ENCODE measurements at places on chromosomes 16 and 17. TPM values are rescaled to one million over a fixed set of nuclear protein-coding genes. Genes with fewer than 3 reads are reported as not detected.
A peak's percentile ranks its signal among the peaks of the same experiment; 100 is the strongest.

DNA sequence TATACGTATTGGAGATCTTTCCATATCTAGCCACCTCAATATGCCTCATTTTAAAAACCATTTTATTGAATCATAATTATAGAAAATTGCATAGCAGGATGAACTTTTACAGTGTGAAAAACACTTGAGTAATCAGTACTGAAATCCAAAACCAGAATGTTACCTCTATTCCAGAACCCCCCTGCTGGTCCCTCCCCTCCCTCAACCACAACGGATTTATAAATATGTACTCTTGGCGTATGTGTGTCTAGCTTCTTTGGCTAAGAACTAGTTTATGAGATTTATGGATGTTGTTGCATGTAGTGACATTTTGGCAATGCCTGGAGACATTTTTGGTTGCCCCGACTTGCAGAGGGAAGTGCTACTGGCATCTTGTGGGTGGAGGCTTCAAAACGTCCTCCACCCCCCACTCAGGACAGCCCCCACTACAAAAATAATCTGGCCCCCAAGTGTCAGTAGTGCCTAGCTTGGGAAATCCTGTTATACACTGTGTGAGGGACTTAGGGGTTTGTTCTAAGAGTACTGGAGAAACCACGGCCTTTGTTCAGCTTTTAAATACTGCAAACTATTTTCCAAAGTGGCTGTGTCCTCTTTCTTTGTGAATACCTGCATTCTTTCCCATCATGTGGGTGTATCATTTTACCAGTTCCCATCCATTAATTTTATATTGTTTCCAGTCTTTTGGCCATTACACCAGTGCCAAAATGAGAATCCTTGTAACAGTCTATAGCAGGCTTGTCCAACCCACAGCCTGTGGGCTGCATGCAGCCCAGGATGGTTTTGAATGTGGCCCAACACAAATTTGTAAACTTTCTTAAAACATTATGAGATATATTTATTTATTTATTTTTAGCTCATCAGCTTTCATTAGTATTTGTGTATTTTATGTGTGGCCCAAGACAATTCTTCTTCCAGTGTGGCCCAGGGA is 23.7 kb downstream of the ITPRIPL2 start:
- no peaks in the 10 kb centered on the region for H3K4me1 ChIP-seq
- no peaks in the 10 kb centered on the region for H3K36me3 ChIP-seq
- no peak for DNase-seq
- no peak overlapping the region for H3K4me3 ChIP-seq
- H3K27ac ChIP-seq = no peak overlapping the region

The DNAAF8 gene
- not detected for total RNA-seq

The CCL8 gene
- not detected for total RNA-seq

DNA sequence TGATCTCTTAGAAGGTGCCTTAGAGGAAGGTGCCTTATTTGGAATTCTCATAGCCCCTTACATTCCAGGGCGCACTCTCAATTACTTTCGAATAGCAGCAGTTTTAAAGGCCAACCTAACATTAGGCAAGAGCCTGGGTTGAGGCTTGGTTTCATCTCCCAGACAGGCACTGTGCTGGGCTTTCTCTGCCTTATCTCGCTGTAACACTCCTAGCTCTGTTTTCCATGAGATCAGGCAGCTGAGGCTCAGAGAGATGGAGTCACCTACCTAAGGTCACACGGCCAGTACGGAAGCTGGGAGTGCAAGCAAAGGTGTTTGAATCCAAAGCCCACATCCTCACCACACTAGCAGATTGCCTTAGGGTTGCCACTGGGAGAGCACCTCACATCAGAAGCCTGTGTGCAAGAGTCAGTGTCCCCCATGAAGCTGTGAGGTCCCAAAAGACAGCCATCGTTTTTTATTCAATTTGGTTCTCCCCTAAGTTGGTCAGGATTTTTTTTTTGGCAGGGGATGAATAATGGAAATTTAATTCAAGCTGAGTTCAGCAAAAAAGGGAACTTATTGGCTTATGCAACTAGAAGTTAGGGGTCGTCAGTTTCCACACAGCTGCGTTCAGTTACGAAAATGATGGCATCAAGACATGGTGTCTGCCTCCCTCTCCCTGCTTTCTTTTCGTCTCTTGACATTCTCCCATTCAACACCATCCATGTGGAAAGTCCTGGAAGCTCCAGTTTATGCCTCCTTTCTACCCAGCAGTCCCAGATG is 206.4 kb downstream of the KATNIP start:
- H3K27ac ChIP-seq = no peak overlapping the region
- H3K4me1 ChIP-seq = no peaks in the 10 kb centered on the region
- no peak overlapping the region for H3K4me3 ChIP-seq
- DNase-seq = no peak
- no peaks in the 10 kb centered on the region for H3K27me3 ChIP-seq
- peaks cover 1% of the 10 kb centered on the region for H3K36me3 ChIP-seq

DNA sequence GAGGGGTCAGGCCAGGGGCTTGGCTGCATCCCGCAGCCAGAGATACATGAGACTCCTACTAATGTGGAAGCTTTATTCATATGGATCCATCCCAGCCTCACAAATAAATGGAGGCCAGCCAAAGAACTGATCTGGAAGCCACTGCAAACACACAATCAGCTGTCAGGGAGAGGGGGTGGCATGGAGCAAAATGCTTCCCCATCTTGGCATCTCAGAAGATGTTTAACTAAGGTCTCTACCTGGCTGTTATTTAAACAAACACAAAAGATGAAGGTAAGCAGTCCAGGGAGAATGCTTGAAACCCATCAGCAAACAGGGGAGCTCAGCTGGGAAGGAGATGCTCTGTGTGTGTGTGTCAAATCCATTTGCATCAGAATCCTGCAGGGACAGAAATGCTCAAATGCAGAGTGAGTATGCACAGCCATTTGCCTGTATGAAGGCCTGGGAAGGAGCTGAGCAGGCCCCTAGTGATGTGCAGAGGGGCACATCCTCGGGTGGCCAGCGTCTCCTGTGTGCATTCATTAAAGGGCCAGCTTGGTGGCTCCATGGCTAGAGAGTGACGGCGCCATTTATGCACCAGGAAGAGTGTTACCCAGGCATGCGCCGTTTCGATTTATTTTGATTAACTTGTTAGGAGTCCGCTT is 34.2 kb upstream of the IRX3 start:
- no peaks in the 10 kb centered on the region for H3K4me1 ChIP-seq
- H3K27ac ChIP-seq = no peak overlapping the region
- no peaks in the 10 kb centered on the region for H3K36me3 ChIP-seq
- no peaks in the 10 kb centered on the region for H3K27me3 ChIP-seq
- no peak overlapping the region for H3K4me3 ChIP-seq
- no peak for DNase-seq

GRCh38 chr17:66462010-66462409 is 159.6 kb downstream of the PRKCA start:
- peaks cover 29% of the 10 kb centered on the region for H3K36me3 ChIP-seq
- H3K4me3 ChIP-seq = no peak overlapping the region
- H3K27ac ChIP-seq = no peak overlapping the region
- no peak for DNase-seq
- peaks cover 12% of the 10 kb centered on the region for H3K4me1 ChIP-seq

The PRR29 gene
- 1.4 TPM for total RNA-seq

DNA sequence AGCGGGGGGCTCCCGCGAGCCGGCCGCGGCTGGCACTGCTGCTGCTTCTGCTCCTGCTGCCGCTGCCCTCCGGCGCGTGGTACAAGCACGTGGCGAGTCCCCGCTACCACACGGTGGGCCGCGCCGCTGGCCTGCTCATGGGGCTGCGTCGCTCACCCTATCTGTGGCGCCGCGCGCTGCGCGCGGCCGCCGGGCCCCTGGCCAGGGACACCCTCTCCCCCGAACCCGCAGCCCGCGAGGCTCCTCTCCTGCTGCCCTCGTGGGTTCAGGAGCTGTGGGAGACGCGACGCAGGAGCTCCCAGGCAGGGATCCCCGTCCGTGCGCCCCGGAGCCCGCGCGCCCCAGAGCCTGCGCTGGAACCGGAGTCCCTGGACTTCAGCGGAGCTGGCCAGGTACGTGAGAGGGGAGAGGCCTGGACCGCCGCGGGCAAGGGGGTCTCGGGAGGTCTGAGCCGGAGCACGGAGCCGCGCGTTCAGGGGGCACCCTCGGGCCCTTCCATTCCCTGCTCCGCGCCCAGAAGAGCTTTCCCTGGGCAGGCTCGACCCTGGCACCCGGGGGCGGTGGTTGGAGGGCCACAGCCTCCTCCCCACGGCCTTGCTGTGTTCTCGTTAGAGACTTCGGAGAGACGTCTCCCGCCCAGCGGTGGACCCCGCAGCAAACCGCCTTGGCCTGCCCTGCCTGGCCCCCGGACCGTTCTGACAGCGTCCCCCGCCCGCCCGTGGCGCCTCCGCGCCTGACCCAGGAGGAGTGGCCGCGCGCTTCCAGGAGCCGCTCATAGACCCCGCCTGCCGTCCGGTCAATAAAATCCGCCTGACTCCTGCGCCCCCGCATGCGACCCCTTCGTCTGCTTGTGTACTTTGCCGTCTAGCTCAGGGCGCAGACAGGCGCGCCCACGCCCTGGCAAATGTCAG is 591 bp downstream of the NPW start:
- peaks cover 37% of the 10 kb centered on the region for H3K27me3 ChIP-seq
- no peaks in the 10 kb centered on the region for H3K36me3 ChIP-seq
- DNase-seq = no peak
- H3K4me1 ChIP-seq = peaks cover 13% of the 10 kb centered on the region

DNA sequence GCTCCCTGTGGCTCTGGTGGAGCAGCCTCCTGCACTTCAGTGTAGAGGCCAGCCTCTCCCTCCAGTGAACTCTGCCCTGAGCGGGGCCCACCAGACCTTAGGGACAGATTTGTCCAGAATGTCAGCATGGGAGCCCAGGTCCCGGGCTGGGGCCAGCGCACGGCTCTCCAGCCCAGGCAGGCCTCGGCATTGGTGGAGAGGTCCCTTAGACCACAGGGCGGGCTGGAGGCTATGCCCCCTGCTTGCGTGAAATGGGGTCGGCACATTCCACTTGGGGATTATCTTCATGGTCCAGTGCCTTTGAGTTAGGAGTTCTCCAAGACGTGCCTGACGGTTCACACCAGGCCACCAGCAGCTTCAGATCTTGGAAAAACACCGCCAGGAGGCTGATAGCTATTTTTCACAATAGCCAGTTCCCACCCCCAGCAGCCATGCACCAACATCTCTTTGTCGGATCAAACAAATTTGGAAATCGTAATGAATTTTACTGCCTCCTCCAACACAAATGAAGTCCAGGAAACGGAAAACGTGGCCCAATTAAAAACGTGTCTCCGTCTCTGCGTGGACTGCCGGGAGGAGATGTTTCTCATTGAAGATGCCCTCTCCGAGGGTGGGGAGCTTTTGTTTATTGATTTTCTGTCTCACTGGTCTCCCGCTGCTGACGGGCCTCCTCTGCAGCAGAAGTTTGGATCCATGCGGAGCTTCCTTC is 110.0 kb upstream of the CIBAR2 start:
- H3K36me3 ChIP-seq = no peaks in the 10 kb centered on the region
- peaks cover 3% of the 10 kb centered on the region for H3K27me3 ChIP-seq

- H3K27ac ChIP-seq = no peak overlapping the region
- no peak overlapping the region for H3K4me3 ChIP-seq
- no peaks in the 10 kb centered on the region for H3K4me1 ChIP-seq
- H3K36me3 ChIP-seq = no peaks in the 10 kb centered on the region
- H3K27me3 ChIP-seq = peaks cover 14% of the 10 kb centered on the region
Measured at GRCh38 chr16:23342083-23342640, 40.1 kb downstream of the SCNN1B start.

The GHDC gene
- 23.1 TPM for total RNA-seq

DNA sequence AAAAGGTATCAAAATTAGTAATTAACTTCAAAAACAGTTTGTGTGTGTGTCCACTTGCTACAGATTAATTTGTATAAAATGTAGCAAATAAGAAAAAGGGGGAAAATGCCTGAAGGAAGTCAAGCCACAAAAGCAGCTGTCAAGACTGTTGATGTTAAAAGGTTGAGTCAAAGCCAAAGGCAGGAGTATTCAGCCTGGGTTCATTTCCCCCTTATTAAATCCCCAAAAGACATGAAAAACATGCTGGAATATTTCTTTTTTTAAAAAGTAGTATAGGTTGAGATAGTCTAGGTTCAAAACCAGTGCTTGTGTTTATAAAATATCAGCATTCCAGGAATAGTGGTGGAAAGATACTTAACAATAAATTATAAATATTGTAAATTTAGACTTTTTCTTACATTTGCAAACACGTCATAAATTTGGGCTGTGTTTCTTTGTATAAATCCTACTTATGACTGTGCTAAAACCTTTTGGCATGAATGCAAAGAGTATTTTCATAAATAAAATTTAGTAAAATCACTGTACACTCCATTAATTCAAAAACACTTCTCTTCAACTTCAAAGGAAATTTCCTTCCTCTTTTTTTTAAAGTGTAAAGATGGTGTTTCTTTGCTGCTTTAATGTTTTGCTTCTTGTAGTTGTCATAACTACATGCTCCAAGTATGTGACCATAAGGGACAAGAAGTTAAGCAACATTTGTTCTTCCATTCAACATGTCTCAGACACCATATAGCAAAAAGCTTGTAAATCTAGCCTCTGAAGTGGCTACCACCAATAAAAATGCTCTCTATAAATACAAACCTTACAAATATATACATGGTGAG is 72.0 kb downstream of the SKAP1 start:
- no peak overlapping the region for H3K4me3 ChIP-seq
- DNase-seq = no peak
- H3K4me1 ChIP-seq = no peaks in the 10 kb centered on the region
- H3K27ac ChIP-seq = no peak overlapping the region

- H3K4me1 ChIP-seq = no peaks in the 10 kb centered on the region
- no peaks in the 10 kb centered on the region for H3K36me3 ChIP-seq
- no peak for DNase-seq
- no peaks in the 10 kb centered on the region for H3K27me3 ChIP-seq
Measured at GRCh38 chr17:75074532-75074931, 13.2 kb upstream of the SLC16A5 start.

DNA sequence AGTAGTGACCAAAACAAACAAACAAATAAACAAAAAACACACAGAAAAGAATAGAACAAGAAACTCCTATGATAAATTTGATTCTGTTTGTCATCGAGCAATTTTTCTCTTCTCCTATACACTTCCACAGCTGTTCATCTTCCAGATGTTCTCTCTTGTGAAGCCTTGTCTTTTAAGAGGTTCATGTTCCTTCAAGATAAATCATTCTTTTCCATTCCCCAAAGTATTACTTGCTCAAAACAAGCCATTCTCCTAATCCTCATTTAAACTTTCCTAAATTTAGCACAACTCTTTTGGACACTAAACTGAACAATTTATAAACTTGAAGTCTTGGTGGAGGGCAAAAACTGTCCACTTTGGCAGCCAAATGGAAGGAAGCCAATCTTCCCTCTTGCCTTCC is 103.3 kb downstream of the ABCA8 start:
- no peak overlapping the region for H3K4me3 ChIP-seq
- H3K27me3 ChIP-seq = peaks cover 4% of the 10 kb centered on the region
- no peak overlapping the region for H3K27ac ChIP-seq
- DNase-seq = no peak
- H3K36me3 ChIP-seq = no peaks in the 10 kb centered on the region

The ATP5PD gene
- total RNA-seq = 199 TPM

The CASKIN1 gene
- 0.88 TPM for total RNA-seq

GRCh38 chr17:55159251-55159650 is 105.5 kb upstream of the HLF start:
- peaks cover 2% of the 10 kb centered on the region for H3K36me3 ChIP-seq
- no peaks in the 10 kb centered on the region for H3K27me3 ChIP-seq
- H3K4me1 ChIP-seq = peaks cover 1% of the 10 kb centered on the region
- no peak overlapping the region for H3K4me3 ChIP-seq

GRCh38 chr16:4465977-4466779 is 8.2 kb downstream of the NMRAL1 start:
- H3K4me1 ChIP-seq = peaks cover 13% of the 10 kb centered on the region
- no peaks in the 10 kb centered on the region for H3K27me3 ChIP-seq
- DNase-seq = no peak
- H3K4me3 ChIP-seq = peak overlapping the region; percentile 15

GRCh38 chr16:55294931-55295342 is 29.1 kb upstream of the IRX6 start:
- no peaks in the 10 kb centered on the region for H3K4me1 ChIP-seq
- DNase-seq = no peak
- no peak overlapping the region for H3K27ac ChIP-seq
- H3K36me3 ChIP-seq = no peaks in the 10 kb centered on the region
- H3K4me3 ChIP-seq = no peak overlapping the region
- peaks cover 2% of the 10 kb centered on the region for H3K27me3 ChIP-seq

The FZD2 gene
- total RNA-seq = 0.36 TPM

The ATMIN gene
- total RNA-seq = 29.3 TPM
